ENCODE measurements at places on chromosomes 7 and 10.

DNA sequence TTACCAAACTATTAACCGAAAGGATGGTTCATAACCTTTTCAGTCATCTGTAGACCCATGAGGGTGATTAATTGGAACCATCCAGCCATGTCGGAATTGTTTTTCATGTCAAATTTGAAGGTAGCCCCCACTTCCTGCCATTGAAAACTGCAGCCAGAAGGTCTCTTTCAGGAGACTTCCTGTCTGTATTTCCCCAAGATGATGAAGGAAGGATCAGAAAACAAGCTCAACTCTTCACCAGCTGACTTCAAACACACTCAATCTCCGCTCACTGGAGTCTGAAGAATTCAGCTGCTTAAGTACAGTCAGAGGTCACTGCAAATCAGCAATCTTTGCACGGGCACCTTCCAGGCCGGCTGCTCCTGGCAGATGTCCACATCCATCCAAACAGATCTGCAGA lies 291.7 kb upstream of the NPVF start:
- no peak for DNase-seq

- DNase-seq = no peak
These were observed 66.4 kb upstream of the FGFR2 start for GRCh38 chr10:121664671-121665070.

- DNase-seq = peak; percentile 94
These were observed 149.6 kb downstream of the C10orf105 start for GRCh38 chr10:71569775-71570588.

DNA sequence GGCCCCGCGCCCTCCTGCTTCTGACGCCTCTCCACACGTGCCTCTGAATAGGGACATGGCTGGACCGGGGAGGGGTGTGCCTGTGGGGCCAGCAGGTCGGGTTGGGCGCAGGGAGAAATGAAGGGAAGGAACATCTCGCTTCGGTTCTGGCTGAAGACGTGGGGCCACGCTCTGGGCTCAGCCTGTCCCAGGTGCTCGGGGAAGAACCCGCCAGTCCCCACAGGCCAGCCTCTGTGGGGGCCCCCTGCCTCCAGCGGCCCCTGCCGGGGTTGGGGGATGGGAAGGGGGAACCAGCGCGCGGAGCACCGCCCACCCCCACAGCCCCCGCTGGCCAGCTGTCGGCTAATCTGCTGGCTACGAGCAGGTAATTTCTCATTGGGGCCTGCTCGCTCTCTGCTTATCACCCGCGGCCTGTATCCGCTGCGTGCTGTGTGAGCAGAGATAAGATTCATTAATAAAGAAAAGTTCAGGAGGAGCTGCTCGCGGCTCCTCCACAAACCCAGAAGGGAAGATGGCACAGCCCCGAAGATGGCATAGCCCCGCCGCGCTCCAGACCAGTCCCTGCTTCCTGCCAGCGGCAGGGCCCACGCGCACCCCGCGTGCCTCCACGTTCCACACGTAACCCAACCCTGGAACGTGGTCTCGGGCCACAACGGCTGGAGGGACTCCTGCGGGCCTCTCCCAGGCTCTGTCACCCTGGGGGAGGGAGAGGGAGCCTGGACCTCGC lies 186.2 kb downstream of the ELFN1 start:
- no peak for DNase-seq

GRCh38 chr10:116073001-116073400 lies 200.0 kb downstream of the GFRA1 start:
- DNase-seq = no peak

- no peak for DNase-seq
These were observed 4.3 kb upstream of the UTF1 start for GRCh38 chr10:133225707-133226191.

GRCh38 chr10:60367024-60367423 lies 22.7 kb downstream of the ANK3 start:
- DNase-seq = no peak

DNA sequence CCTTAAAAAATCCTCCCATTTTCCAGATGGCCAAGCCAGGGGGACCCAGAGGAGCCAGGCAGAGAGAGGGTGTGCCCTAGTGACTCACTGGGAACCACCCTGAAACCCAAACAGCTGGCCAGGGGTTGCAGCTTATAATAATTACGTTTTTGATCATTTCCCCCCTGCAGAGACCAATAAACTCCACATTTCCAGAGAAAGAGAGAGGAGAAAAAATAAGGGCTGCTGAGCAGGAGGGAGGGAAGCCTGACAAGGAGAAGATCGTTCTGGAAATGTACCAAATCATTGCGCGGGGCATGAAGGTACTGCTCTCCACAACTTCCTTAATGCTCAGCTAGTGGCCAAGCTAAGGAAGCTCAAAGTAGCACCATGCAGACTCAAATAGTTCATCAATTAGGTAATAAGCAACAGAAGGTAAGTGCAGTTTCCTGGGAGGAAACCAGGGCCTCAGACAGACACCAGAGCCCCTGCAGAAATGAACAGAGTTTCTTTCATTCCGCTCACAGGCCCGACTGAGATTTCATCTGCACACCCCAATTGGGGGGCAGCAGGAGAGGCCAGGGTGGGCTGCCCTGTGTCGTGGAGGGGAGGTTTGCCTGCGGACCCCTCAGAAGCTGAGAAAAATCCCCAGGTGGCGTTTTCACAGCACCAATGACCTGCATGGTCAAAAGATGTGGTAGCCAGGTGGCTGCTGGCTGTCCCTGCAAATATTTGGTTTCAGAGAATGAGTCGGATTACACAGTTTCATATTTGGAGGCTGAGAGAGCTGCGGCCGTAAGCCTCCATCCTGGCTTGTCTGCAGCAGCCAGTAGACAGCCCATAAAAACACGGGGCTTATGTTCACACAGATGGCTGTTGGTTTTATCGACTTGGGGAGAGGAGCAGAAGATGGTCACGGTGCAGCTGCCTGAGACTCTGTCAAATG lies 153.2 kb upstream of the LYZL2 start:
- no peak for DNase-seq

All from stimulated activated CD8-positive, alpha-beta memory T cell treated with anti-CD3 and anti-CD28 coated beads, Interleukin-4, amount 100 ng/mL, for 48 hours (primary cell).